ENCODE measurements at places on chromosomes 1 and 21.
A peak's percentile ranks its signal among the peaks of the same experiment; 100 is the strongest.

GRCh38 chr1:226608699-226609505, 60.3 kb downstream of the STUM start:
- peaks cover 6% of the 10 kb centered on the region for H3K27me3 ChIP-seq
- H3K4me3 ChIP-seq: no peak overlapping the region
- H3K27ac ChIP-seq: no peak overlapping the region
- peak; percentile 58 for DNase-seq
- H3K4me1 ChIP-seq: no peaks in the 10 kb centered on the region

GRCh38 chr1:31939484-31940329, 1.5 kb upstream of the PTP4A2 start:
- peak overlapping the region; percentile 87 for H3K27ac ChIP-seq
- peak overlapping the region; percentile 65 for H3K4me3 ChIP-seq
- peaks cover 45% of the 10 kb centered on the region for H3K4me1 ChIP-seq

DNA sequence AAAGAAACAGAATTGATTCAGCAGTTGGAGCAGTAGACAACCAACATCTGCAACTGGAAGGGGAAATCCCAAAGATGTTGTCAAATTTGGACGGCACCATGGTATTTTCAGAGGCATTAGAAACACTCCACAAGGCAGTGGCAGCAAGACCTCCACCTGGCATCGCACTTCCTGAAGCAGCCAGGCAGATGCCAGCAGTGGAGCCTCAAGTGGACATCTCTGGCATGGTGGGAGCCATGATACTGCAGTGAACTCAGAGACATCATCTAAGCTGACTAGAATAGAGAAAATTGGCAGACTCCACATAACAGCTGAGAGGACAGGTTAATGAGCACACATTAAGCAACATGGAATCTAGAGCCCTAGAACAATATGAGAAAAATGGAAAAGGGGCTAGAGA, 33.9 kb upstream of the RGS8 start:
- H3K36me3 ChIP-seq: no peaks in the 10 kb centered on the region
- H3K4me1 ChIP-seq: peaks cover 15% of the 10 kb centered on the region
- H3K27ac ChIP-seq: no peak overlapping the region
- no peaks in the 10 kb centered on the region for H3K27me3 ChIP-seq

GRCh38 chr1:117602862-117603261, 3.0 kb upstream of the TENT5C start:
- H3K27ac ChIP-seq: no peak overlapping the region
- DNase-seq: no peak
- H3K27me3 ChIP-seq: no peaks in the 10 kb centered on the region
- peaks cover 11% of the 10 kb centered on the region for H3K4me1 ChIP-seq
- H3K4me3 ChIP-seq: no peak overlapping the region

GRCh38 chr1:214636436-214636835, 33.4 kb downstream of the CENPF start:
- peaks cover 2% of the 10 kb centered on the region for H3K36me3 ChIP-seq
- H3K4me3 ChIP-seq: no peak overlapping the region
- peaks cover 5% of the 10 kb centered on the region for H3K4me1 ChIP-seq
- no peak overlapping the region for H3K27ac ChIP-seq
- DNase-seq: no peak
- H3K27me3 ChIP-seq: no peaks in the 10 kb centered on the region

- no peak overlapping the region for H3K4me3 ChIP-seq
- H3K27ac ChIP-seq: no peak overlapping the region
- H3K4me1 ChIP-seq: no peaks in the 10 kb centered on the region
- H3K36me3 ChIP-seq: no peaks in the 10 kb centered on the region
Observed at GRCh38 chr1:53626616-53627015, 112.3 kb downstream of the GLIS1 start.

DNA sequence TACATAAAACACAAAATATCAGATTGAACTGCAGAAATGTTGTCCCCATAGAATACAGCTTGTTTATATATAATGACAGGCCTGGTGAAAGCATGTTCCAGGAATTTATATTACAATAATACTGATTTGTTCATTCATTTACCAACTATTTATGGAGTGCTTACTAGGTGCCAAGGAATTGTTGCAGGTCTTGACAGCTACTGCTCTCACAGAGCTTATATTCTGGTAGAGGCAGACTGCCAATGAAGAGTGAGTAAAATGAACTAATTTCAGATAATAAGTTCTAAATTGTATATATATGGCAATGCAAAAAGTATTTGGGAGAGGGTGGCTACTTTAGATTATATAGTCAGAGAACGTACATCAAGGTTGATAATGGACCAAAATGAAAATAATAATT, 152.0 kb downstream of the COQ8A start:
- no peaks in the 10 kb centered on the region for H3K4me1 ChIP-seq
- peaks cover 2% of the 10 kb centered on the region for H3K27me3 ChIP-seq
- no peak overlapping the region for H3K4me3 ChIP-seq

DNA sequence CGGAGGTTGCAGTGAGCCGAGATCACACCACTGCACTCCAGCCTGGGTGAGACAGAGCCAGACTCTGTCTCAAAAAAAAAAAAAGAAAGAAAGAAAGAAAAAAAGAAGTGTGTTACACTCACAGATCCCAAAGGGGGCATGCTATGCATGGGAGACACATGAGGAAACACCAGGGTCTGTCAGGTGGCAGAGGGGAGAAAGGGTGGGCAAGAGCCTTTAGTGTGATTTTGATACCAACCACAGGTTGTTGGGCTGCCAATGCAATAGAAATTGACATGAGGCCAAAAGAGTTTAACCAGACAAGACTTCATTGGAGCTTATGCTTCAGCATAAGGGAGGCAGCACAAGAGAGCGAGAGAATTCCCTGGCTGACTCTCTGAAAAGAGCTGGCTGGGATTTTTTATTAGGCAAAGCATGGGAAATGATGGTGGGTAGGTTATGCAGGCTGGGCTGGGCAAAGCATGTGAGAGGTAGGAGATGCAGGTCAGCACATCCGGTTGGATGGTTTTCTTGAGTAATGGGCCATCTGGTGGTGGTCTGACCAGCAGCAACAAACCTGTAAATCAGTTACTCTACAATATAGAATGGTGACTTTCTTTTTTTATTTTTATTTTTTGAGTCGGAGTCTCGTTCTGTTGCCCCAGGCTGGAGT, 11.7 kb upstream of the EXTL1 start:
- H3K4me3 ChIP-seq: no peak overlapping the region
- no peak for DNase-seq
- H3K27me3 ChIP-seq: peaks cover 16% of the 10 kb centered on the region
- H3K36me3 ChIP-seq: no peaks in the 10 kb centered on the region
- no peak overlapping the region for H3K27ac ChIP-seq
- H3K4me1 ChIP-seq: no peaks in the 10 kb centered on the region

DNA sequence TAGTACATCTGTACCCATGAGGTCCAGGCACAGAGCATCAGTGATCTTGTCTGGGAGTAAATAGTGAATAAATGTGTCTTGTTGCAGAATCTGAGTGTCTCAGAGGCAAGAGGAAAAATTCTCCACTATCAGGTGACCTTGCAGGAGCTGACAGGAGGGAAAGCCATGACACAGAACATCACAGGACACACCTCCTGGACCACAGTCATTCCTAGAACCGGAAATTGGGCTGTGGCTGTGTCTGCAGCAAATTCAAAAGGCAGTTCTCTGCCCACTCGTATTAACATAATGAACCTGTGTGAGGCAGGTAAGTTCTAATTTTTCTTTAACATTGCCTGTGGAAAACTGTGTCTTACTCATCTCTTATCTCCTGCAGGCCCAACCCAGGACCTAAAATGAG, 43.1 kb downstream of the IL12RB2 start:
- H3K36me3 ChIP-seq: peaks cover 3% of the 10 kb centered on the region
- H3K27me3 ChIP-seq: no peaks in the 10 kb centered on the region

DNA sequence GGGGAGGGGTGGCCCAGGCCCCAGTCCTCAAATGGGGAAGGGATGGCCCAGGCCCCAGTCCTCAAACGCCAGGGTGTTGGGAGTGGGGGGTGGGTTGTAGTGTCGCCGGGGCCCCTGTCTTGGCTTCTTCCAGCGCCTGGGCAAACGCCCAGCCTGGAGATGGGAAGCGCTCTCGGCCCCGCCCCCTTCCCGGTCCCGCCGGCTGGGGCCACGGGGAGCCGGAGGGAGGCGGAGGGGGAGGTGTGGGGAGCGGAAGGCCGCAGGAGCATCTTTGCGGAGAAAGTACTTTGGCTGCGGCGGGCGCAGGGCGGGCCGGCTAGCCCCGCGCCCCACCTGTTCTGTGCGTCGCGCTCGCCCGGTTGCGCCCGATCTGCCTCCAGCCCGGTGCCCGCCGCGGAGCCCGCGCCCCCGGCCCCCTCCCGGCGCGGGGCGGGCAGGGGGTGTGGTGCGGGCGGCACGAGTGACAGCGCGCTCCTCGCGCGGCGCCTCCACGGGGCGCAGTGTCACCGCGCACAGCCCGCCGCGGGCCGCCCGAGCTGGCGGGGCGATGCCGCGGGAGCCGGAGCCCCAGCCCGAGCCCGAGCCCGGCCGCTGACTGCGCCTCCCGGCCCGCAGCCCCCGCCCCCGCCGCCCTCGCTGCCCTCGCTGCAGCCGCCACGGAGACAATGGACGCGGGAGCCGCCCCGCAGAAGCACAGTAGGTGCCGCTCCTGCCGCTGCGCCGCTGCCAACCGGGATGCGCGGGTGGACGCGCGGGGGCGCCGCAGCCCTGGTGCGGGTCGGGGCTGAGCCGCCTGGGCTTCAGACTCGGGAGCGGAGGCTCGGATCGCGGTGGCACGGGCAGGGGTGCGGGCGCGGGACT, 31.1 kb upstream of the PEX10 start:
- peaks cover 4% of the 10 kb centered on the region for H3K36me3 ChIP-seq
- peaks cover 8% of the 10 kb centered on the region for H3K27me3 ChIP-seq
- H3K4me3 ChIP-seq: no peak overlapping the region
- no peak overlapping the region for H3K27ac ChIP-seq

DNA sequence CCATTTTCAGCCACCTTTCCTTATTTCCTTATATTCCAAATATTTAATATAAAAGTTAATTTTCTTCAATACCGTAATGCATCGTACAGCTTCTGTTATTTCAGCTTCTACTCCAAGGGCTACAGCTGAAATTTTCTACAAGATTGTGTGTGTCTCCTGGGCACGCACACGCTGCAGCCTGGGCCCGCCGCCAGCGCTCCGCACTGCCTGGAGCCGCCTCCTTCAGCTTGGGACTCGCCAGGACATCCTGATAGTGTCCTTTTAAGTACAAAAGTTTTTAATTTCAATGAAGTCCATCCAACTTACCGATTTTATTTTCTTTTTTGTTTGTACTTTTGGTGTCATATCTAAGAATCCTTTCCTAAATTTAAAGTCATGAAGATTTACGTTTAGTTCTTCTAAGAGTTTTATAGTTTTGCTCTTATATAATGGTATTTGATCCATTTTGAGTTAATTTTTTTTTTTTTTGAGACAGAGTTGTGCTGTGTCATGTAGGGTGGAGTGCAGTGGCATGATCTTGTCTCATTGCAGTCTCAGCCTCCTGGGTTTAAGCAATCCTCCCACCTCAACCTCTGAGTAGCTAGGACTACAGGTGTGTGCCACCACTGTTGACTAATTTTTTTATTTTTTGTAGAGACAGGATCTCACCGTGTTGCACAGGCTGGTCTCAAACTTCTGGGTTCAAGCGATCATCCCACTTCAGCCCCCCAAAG, 82.8 kb downstream of the AXDND1 start:
- no peaks in the 10 kb centered on the region for H3K4me1 ChIP-seq
- peaks cover 7% of the 10 kb centered on the region for H3K36me3 ChIP-seq
- DNase-seq: no peak
- peaks cover 13% of the 10 kb centered on the region for H3K27me3 ChIP-seq

GRCh38 chr1:153271711-153272110, 12.2 kb downstream of the LORICRIN start:
- no peak overlapping the region for H3K27ac ChIP-seq
- DNase-seq: no peak
- H3K27me3 ChIP-seq: peaks cover 3% of the 10 kb centered on the region
- no peaks in the 10 kb centered on the region for H3K4me1 ChIP-seq
- H3K36me3 ChIP-seq: no peaks in the 10 kb centered on the region
- no peak overlapping the region for H3K4me3 ChIP-seq

- no peak overlapping the region for H3K4me3 ChIP-seq
- peaks cover 31% of the 10 kb centered on the region for H3K36me3 ChIP-seq
- H3K27me3 ChIP-seq: no peaks in the 10 kb centered on the region
- H3K4me1 ChIP-seq: no peaks in the 10 kb centered on the region
- DNase-seq: no peak
Observed at GRCh38 chr1:50521703-50522102, 98.5 kb upstream of the DMRTA2 start.

GRCh38 chr21:37449302-37449937, 82.8 kb downstream of the DYRK1A start:
- H3K36me3 ChIP-seq: peaks cover 11% of the 10 kb centered on the region
- H3K4me1 ChIP-seq: peaks cover 36% of the 10 kb centered on the region
- DNase-seq: no peak
- H3K27ac ChIP-seq: no peak overlapping the region

DNA sequence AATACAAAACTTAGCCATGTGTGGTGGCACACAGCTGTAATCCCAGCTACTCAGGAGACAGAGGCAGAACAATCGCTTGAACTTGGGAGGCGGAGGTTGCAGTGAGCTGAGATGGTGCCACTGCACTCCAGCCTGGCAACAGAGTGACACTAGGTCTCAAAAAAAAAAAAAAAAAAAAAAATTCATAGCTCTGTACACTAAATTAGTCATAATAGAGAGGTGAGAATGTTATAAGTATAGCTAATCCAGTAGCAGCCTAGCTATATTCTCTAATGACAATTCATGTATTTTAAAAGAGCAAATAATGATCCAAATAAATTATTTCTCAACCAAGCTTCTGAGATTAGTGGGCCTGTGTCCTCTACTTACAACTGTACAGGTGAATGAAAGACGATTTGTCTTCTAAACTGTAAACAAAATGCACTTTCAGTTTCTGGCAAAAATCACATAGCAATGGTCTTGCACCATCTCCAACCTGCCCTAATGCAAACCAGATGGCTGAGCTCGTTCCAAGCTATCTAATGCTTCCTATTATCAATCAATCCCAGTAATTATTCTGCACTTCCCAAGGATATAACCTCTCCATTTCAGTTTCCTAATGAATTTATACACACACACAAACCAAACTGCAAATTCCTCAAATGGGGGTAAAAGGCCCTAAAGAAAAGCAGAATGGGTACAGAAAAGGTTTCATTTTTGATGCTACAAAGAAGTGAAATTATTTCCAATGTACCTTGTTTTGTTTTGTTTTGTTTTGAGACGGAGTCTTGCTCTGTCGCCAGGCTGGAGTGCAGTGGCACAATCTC, 56.5 kb downstream of the GATAD2B start:
- peak overlapping the region; percentile 21 for H3K4me3 ChIP-seq
- no peak for DNase-seq
- H3K27me3 ChIP-seq: no peaks in the 10 kb centered on the region
- H3K36me3 ChIP-seq: peaks cover 10% of the 10 kb centered on the region
- peaks cover 22% of the 10 kb centered on the region for H3K4me1 ChIP-seq
